BE2C (cell line): ENCODE measurements at places on chromosomes 13 and 19.

- DNase-seq: no peak
Measured at GRCh38 chr13:27360562-27360961, 63.9 kb upstream of the GTF3A start.

DNA sequence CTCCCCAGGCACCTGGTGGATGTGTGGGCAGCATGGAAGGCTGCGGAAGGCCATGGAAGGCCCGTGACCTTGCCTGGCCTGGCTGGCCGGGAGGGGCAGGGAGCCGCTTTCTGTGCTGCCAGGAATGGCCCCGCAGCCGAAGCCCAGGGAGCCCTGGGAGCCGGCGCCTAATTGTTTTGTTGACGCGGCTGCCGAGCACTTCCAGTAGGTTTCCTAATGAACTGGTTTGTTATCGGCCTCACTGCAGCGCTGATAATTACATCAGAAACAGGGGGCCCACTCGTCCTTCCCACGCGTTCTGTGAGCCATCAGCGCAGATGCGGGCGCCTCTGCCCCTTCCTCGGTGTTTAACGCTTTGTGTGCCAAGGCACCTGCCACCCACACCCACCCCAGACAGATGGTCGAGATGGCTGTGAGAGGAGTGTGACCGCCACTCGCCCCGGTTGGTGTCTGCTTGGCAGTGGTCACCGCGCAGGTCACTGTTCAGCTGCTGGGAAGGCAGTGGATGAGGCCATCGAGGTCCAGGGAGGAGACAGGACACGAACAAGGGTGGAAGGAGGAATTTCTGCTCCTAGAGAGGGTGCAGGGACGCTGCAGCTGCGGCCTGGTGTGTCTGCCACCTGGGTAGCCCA, 124.5 kb downstream of the KDM4B start:
- no peak for DNase-seq

DNA sequence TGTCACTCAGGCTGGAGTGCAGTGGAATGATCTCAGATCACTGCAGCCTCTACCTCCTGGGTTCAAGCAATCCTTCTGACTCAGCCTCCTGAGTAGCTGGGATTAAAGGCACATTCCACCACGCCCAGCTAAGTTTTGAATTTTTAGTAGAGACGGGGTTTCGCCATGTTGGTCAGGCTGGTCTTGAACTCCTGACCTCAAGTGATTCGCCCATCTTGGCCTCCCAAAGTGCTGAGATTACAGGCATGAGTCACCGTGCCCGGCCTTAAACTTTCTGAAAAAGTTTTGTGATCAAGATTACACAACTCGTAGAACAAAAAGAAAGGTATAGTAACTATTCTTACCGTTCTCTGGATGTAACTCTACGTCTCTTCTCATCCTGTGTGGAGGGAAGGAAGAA, 21.2 kb downstream of the DNMT1 start:
- DNase-seq: no peak

GRCh38 chr13:75643693-75644092, 7.6 kb downstream of the LMO7 start:
- DNase-seq: no peak

DNA sequence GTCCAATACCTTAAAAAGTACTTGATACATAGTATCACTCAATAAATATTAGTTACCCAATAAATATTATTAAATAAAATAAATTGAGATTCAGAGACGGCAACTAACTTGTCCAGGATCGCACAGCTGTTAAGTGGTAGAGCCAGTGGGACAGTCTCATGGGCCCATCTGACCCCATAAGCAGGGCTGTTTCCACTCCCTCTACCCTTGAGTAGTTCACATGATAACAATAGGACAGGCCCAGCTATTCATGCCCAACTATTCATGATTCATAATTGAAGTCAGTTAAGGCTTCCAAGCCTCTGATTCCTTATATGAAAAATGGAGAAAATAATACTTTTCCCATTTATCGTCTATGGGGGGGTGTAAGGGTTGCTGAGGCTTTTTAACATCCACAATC, 78.2 kb downstream of the C13orf42 start:
- no peak for DNase-seq
